Right cardiac atrium (tissue), 5 donors: ENCODE measurements at places on chromosomes 13 and 19. TPM values are rescaled to one million over a fixed set of nuclear protein-coding genes. Genes with fewer than 3 reads are reported as not detected.

CKM gene
- polyA plus RNA-seq: 5,160 TPM

SOX1 gene
- polyA plus RNA-seq: not detected

ATP4B gene
- polyA plus RNA-seq: not detected

C1QTNF9B gene
- 1.2 TPM for polyA plus RNA-seq

KHSRP gene
- polyA plus RNA-seq: 84.8 TPM

ANKLE1 gene
- polyA plus RNA-seq: 0.18 TPM

NLRP4 gene
- polyA plus RNA-seq: not detected

PTOV1 gene
- polyA plus RNA-seq: 134 TPM

ZNF324B gene
- 1.9 TPM for polyA plus RNA-seq

TMEM221 gene
- polyA plus RNA-seq: 0.43 TPM
